Stimulated activated CD4-positive, alpha-beta T cell treated with anti-CD3 and anti-CD28 coated beads, Interleukin-4, amount 100 ng/mL, for 48 hours (primary cell): ENCODE measurements at places on chromosomes 11 and 22.

DNA sequence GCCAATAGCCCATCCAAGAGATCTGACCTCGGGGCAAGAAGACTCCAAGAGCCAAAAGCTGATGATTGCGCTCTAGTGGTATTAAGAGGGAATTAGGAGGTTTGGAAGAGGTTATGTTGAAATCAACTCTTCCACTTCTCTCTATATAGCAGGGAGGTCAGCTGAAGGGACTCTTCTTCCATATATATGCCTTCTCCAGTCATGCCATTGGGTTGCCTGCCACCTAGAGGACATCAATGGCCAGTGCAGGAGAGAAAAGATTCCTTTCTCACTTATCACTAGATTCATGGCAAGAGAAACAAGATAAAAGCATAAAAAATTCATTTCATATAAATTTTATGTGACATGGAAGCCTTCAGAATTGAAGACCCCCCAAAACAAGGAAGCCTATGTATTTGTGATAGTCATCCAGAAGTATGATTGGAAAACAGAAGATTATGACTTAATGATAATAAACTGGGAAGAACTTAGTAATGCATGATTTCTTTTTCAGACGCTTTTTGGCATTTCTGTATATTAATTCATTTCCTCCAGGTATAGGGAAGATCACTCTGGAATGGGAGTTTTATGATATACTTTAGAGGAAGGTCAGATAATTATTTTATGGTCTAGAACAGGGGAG is 435.1 kb upstream of the DDI1 start:
- DNase-seq: peak; percentile 7

DNA sequence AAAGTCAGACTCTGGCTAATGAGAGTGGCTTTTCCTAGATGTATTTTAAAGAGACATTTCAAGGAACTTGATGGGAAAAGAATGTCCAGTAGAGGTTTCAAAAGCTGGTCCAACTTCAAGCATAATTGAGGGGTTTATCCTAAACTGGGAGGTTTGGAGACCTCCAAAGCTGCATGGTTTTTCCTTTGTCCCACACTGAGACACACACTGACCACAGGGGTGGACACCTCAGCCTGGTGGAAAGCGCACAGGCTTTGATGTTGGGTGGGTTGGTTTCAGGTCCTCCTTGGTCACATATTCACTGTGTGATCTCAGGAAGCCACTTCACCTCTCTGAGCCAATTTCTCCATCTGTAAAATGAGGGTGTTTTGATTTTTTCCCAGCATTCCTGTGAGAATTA is 4.0 kb downstream of the SPON1 start:
- no peak for DNase-seq

DNA sequence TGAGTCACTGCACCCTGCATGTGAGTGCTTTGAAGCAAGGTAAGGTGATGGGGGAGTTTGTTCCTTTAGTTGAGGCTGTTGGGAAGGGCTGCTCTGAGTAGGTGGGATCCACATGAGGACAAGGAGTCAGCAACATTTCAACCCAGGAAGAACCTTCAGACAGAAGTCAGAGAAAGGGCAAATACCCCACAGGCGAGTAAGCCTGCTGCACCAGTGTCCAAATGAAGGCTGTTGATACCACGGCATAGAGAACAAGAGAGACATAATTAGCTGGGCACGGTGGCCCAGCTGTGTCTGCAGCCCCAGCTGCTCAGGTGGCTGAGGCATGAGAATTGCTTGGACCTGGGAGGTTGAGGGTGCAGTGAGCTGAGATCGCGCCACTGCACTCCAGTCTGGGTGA is 54.3 kb upstream of the CLMP start:
- no peak for DNase-seq

- DNase-seq: no peak
These were observed 374.3 kb upstream of the MPPED2 start for GRCh38 chr11:30960387-30960992.

DNA sequence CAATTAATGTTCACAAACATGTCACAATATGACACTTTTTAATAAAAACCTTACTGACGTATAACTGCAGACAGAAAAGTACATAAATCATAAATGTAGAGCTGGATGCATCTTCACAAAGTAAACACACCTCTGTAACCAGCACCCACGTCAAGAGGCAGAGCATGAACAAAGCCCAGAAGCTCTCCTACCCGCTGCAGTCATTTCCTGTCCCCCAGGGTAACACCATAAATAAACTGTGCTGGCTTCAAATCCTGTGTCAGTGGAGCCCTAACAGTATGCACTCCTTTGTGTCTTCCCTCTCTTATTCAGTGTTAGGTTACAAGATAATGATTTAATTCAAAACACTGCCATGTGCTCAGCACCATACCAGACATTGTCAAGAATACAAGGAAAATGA is 5.7 kb downstream of the SYT13 start:
- DNase-seq: no peak

GRCh38 chr11:119236891-119237290 is 30.8 kb downstream of the CBL start:
- DNase-seq: no peak

DNA sequence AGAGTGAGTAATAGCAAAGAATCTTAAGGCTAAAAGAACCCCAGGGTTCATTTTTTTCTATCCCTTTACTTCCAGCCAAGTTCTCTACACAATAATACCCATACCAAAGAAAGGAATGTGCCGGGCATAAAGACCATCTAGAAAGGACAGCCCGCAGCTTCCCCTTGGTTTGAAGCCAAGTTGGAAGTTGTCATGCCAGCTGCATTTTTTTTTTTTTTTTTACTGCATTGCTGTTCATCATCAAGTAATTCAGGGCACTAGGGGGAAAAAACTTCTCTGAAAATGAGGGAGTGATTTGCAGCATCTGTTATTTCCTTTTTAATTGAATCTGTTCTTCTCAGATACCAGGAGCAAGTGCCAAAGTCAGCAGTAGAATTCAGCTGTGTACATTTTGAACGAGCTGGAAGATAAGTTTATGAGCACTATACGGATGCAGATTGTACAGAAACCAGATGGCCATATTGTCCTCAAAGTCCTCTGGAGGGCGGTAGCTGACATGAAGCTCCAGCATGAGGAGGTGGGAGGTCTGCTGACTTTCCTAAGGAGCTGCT is 56.4 kb downstream of the UBASH3B start:
- DNase-seq: no peak

DNA sequence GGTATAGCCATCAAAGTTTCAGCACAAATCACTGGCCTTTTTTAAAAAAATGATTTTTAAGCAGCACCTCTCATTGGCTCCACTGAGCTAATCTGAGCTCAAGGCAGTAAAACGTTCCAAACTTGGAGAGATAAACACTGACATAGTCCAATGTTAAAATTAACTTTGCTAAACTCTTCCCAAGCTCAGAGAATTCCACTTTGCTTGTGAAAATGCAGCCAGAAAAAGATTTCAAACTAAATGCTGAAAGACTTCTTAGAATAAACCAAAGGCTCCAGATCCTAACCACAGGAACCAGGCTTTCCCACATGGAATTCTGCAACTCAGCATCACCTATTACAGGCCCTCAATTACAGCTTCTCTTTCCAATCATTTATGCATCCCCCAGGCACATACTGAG is 84.7 kb upstream of the GDPD4 start:
- no peak for DNase-seq

- no peak for DNase-seq
These were observed 134.9 kb upstream of the ZC3H12C start for GRCh38 chr11:109958131-109958820.
